Activated naive CD8-positive, alpha-beta T cell treated with anti-CD3 and anti-CD28 coated beads, Interleukin-2, amount 50 U/mL, for 16 hours (primary cell): ENCODE measurements at places on chromosomes 6 and 20.

DNA sequence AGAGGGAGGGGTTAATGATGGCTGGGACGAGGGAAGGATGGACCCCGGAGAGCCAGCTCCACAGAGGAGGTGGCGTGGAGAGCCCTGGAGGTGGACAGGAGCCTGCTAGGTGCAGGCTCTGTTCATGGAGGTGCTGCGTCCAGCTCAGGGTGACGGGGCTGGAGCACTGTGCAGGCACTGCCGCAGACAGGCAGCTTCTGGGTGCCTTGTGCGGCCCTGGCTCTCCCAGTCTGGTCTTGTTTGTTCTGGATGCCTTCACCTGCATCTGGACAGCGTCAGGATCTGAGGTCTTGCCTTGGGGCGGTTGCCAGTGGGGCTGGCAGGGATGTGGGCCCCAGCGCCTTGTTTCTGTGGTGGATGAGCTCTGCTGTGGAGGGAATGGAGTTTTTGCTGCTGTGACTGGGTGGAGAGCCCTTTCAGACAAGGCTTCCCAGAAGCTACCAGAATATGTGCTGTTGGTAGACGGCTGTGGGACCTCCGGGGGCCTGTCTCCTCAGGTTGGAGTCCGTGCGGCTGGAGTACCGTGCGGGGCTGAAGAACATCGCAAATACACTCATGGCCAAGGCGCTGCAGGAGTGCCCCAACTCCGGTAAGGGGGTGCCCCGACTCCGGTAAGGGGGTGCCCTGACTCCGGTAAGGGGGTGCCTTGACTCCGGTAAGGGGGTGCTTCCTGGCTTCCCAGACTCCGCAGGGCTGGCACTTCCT is 7.8 kb upstream of the C20orf204 start:
- no peak for DNase-seq

- no peak for DNase-seq
These were observed 120.8 kb downstream of the OR2B2 start for GRCh38 chr6:27791182-27791943.

DNA sequence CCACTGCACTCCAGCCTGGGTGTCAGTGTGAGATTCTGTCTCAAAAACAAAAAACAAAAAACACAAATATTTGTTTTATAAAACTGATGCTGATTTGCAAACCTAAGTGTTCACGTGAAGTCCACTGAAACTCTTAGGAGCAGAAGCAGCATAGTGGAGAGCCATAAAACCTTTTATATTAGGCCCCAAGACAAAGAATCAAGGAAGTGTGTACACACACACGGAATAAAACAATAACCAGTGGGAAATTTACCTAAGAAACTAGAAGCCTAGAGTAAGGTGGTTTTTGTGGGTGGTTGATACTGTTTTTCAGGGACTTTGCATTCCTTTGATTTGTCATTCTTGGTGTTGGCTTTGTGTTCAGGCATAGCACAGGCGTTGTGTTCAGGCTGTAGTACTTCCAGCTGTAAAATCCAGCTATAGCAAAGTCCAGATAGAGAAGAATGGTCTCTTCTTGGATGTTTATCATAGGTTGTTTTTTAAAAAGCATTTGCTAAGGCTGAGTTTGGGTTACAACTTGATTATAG is 61.3 kb downstream of the ATRN start:
- DNase-seq = no peak

GRCh38 chr6:72348926-72349325 is 272.9 kb upstream of the KCNQ5 start:
- no peak for DNase-seq

GRCh38 chr20:59123011-59123677 is 40.5 kb upstream of the ZNF831 start:
- no peak for DNase-seq

DNA sequence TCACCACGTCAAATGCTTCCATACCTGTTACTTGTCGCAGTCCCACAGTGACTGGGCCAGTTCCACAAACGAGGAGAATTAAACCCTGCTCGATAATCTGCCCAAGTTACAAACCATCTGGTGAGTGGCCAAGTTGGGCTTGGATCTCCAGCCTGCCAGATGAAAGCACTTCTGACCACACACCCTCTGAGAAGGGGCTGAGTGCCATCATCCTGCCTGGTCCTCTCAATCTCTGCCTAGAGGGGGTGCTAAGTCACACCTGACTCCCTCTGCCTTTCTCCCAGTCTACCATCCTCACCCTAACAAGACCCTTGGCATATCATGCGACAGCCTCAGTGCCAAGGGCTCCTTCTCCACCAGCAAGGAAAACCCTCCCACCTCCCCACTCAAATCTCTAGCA is 15.8 kb downstream of the RRP36 start:
- DNase-seq = no peak

DNA sequence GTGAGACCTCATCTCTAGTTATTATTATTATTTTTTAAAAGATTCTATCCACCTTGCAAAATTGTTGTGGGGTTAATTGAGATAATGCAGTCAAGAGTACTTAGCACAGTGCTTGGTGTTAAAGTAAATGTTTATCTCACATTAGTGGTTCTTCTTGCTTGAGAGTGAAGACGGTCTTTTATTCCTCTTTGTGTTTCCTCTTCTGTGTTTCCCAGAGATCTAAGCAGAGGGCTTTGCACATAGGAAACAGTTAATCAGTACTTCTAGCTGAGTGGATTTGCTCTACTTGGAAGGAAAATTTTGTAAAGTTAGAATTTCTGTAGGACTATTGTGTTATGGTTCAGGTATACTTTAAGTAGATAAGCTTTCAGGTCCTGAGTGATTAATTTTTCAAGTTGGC is 3.5 kb downstream of the ARMC2 start:
- DNase-seq = no peak

GRCh38 chr6:3722785-3723184 is 28.7 kb downstream of the PXDC1 start:
- DNase-seq = no peak

DNA sequence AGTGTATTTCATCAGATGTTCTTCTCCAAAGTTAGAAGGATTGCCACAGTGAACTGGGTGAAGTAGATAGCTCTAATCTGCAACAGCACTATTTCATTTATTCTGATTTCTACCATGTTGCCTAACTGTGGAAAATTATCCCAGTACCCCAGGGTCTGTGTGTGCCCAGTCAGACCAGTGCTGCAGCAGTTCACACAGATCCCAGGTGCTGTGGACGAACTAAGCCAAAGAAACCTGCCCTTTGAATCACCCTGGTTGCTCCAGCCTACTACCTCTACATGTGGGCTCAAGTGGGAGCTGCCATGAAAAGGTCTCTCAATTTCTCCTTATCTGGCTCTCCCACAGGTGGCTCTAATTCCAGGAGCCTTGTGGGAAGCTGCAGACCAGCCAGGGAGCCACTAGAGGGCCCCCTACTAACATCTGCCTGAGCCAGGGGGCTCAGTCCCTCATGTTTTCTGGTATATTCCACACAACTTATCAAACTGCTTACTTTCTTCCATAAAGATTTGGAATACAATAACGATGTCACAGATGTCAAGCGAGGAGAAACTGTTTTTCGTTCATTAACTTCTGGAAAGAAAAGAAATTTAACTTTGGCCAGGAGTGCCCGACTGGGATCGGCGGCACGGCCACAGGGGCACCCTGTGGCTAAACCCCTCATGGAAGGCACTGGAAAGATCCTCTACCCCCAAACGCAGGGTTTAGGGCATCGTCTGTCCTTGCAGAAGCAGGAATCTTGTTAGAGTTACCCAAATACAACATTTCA is 31.6 kb upstream of the LY86 start:
- DNase-seq = no peak

- DNase-seq = no peak
These were observed 157.1 kb downstream of the PHACTR1 start for GRCh38 chr6:12873691-12874090.

DNA sequence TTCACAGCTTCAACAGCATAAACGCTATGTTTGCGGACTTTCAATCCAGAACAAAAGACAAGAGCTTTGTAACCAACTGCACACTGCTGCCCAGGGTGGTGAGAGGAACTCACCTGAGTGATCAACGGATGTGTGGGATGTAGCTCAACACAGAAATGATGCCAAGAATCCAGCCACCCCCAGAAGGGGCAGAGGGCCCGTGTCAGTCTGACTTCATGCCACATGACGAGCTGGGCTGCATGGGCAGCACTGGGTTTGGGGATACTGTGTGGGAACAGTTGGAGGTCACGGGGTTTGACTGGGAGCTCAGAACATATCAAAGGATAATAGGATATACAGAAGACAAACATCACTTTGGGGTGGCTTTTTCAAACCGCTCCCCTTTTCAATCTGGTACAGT is 79.4 kb upstream of the TRAF3IP2 start:
- DNase-seq = no peak

- no peak for DNase-seq
These were observed 536 bp upstream of the FNDC1 start for GRCh38 chr6:159168536-159169192.

DNA sequence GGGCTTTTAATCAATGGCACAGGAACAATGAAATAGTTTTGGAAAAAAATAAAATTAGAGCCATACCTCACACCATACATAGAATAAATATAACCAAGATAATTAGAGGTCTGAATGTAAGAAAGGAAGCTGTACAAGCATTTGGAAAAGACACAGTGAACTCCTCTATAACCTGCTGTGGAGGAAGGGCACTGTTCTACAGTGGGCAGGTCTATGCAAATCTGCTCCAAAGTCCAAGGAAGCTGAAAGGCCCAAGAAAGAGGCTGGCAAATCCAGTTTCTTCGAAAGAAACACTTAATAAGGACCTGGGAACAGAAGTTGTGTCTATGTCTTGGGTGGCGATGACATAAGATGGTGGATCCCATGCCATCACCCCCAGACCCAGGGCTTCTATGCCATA is 169.4 kb upstream of the RALGAPA2 start:
- no peak for DNase-seq

DNA sequence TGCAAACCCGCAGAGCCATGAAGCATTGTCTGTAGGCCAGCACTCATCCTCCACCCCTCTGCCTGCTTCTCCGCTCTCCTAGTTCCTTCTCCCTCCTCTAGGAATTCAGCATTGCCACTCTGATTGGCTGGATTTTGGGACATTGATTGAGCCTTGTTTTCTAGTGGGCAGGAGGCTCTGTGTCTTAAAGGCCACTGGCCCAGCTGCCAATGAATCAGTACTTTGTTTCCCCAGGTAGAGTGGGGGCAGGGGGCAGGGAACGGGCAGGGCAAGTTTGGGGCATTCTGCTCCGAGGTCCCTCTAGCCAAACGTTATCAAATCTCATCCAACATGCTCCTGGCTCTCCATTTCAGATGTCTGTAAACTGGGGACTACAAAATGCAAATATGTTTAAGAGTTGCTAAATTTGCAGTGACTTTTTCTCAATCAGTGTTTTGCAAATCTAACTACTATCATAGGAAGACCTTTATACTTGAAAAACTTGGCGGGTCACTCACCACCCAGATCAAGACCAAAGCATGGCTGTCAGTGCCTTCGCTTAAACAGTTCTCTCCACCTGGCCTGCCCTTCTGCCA is 10.4 kb upstream of the BPI start:
- DNase-seq = no peak

DNA sequence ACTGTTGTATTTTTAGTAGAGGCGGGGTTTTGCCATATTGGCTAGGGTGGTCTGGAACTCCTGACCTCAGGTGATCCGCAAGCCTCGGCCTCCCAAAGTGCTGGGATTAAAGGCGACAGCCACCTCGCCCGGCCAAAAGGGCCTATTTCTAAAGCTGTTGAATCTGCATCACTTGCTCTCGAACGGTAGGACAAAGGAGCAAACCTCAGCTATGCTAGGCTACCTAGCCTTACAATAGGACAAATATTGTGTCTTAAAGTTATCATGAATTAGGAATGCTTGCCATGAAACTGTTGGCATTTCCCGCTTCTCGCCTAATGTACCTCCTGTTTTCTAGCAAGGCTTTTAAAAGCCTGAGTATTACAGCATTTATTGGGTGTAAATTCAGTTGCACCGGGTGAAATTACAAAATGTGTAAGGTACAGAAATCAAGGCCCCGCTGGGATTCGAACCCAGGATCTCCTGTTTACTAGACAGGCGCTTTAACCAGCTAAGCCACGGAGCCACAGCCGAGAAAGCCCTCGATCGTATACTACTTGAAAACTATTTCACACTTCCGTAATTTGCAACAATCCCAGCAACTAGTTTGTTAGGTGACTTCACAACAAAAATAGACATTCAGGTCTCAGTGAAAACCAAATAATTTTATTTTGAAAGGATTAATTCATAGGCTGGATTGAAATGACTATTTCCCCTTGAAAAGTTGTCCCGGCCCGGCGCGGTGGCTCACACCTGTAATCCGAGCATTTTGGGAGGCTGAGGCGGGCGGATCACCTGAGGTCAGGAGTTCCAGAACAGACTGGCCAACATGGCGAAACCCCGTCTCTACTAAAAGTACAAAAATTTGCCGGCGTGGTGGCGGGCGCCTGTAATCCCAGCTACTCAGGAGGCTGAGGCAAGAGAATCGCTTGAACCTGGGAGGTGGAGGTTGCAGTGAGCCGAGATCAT is 211.6 kb upstream of the ZNF184 start:
- DNase-seq = no peak

DNA sequence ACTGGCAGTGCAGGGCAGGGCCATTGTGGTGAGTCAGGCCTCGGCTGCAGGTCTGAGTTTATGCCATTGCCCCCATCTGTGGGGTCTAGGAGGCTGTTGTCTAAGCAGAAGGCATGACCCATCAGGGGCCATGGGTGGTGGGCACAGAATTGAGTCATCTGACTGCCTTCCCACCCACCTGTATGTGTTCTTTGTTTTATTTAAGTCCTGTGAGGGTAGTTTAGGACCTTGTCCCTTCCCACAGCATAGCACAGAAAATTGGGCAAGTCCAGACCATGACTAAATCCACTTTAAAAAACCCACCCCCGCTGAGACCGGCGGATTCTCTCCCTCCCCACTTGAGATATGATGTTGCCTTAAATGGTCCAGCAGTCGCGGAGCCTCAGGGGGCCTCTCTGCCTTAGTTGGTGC is 40.3 kb downstream of the ERMARD start:
- DNase-seq = no peak

- DNase-seq = no peak
These were observed 67.6 kb downstream of the FYN start for GRCh38 chr6:111805511-111806164.
